ENCODE measurements at places on chromosomes 5 and 9. TPM values are rescaled to one million over a fixed set of nuclear protein-coding genes. Genes with fewer than 3 reads are reported as not detected.
A peak's percentile ranks its signal among the peaks of the same experiment; 100 is the strongest.

GRCh38 chr5:161093100-161093499 lies 241.1 kb upstream of the ATP10B start:
- no peak for DNase-seq

DNA sequence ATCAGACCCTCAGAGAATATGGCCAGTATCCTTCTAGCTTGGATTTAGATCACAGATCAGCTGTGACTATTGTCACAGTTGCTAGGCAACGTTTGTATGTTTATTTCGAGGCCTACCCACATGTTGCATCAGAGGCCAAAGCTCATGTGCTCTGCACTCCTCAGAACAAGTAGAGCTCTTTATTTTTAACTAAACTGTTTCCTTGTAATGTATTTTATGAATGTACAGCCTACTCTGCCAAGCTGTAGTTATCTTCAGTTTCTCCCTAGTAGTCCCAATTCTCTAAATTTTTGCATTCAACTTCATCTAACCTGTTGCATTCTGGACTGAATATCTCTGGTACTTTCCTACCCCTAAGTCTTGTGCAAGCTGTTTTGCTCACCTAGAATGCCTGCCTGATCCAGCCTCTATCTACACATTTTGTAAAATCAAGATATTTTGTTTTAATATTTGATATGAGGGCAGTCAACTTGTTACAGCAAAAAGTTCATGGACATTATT lies 52.8 kb downstream of the CAST start:
- peak; percentile 91 for DNase-seq

The CCIN gene
- total RNA-seq: 0.41 TPM

- peak; percentile 24 for DNase-seq
Measured at GRCh38 chr5:5572976-5573797, 150.7 kb downstream of the ICE1 start.

DNA sequence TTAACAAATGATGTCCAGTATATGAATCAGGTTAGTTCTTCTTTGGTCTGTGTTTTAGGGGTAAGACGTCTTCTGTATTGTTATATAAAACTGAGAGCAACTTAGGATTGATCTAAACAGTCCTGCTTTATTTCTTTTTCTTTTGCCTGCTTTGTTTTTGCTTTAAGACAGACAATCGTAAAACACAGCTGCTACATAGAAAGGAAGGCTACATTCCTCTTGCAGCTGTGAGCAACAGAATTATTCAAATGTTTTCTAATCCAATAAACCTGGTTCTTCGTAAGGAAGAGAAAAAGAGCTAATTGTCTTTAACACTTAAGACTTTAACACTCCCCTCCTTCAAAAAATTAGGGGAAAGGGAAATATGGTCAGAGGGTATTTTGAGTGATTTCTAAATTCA lies 14.6 kb downstream of the FGF1 start:
- DNase-seq: peak; percentile 57

DNA sequence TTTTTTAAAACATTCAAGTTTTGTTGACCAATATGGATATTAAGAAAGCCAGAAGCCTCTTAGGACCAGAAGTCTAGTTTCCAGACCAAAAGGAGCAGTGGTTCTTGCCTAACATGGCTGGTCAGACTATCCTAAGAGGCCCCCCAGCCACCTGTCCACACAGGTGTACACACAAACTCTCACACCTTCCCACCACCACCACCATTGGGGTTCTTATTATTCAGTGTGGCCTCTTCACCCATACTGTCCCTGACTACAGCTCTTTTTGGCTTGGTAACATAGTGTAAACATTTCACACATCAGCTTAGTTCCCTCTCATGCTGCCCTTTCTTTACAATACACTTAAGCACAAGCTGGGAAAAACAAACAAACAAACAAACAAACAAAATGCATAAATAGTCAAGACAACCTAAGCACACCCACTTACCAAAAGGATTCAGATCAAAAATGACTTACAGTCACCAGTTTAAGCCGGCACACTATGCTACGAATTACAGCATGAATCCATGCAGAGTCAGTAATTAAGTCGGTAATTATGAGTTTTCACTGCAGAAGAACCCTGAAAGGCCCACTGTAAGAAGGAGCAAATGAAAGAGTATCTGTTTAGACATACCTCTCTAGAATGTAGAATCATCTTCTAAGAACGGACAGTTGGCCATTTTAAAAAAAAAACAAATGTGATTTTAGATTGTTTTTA lies 9.5 kb downstream of the LHFPL2 start:
- no peak for DNase-seq

The HAPLN1 gene
- 1.6 TPM for total RNA-seq

DNA sequence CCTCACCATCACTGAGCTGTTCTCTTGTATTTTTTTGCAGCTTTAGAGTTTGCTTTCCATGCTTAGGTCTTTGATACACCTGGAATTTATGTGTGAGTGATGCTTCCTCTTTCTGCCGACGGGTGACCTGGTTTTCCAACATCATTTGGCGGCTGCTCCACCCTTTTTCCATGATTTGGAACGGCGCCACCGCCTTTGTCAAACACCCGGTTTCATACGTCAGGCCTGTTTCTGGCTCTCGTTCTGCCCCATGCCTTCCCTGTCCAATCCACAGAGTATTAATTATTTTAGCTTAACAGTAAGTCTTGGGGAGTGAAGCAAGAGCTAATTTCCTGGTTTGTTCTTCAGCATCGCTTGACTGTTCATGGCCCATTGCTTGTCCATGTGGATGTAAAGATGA lies 30.2 kb downstream of the CACNA1B start:
- DNase-seq: no peak

DNA sequence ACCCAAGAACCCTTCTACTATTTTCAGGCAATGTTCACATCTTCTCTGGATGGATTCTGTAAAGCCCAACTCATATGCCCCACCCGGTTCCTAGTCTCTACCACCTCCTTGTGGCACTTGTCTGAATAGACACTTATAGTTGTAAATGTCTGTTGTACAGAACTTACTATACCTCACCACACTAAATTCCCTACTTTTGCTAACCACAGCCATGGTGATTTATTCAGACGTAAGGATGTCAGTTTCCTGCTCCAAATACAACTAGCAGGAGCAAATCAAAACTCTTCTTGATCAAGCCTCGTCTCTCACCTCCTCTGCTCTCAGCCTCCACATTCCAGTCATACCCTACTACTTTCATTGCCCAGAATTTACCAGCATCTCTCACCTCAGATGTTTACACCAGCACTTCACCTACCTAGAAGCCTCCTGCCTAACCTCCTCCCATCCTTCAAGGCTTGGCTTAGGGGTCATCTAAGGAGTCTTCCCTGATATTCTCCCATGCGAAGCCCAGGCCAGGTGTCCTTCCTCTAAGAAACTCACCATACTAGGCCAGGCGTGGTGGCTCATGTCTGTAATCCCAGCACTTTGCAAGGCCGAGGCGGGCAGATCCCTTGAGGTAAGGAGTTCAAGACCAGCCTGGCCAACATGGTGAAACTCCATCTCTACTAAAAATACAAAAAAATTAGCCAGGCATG lies 75.5 kb downstream of the MAPKAP1 start:
- peak; percentile 65 for DNase-seq

GRCh38 chr5:95238560-95239325 lies 46.2 kb downstream of the MCTP1 start:
- DNase-seq: peak; percentile 49

DNA sequence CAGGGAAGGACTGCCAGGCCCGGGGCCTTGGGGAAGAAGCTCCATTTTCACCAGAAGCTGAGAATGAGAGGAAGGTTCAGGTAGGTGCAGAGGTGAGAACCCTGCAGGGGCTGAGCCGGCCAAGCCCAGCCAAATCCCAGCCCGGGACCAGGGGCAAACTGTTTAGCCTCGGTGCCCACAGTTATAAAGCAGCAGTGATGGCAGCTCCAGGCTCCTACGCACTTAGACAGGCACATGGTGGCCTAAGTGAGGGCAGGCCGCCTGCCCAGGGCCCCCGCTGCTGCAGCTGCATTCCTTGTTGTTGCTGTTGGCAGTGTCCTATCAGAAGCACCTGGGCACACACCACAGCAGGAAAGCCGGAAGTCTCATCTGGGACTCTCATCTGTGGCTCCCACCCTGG lies 159.9 kb upstream of the FOXD4L5 start:
- no peak for DNase-seq

The SPINK6 gene
- total RNA-seq: not detected

GRCh38 chr9:98234245-98234825 lies 21.1 kb downstream of the TBC1D2 start:
- no peak for DNase-seq

The ACTBL2 gene
- total RNA-seq: not detected

The MVB12B gene
- 26.5 TPM for total RNA-seq

- DNase-seq: no peak
Measured at GRCh38 chr9:36835271-36835996, 198.6 kb downstream of the PAX5 start.

GRCh38 chr5:2334719-2335118 lies 416.8 kb downstream of the IRX2 start:
- peak; percentile 16 for DNase-seq

The FGFR4 gene
- total RNA-seq: 130 TPM

DNA sequence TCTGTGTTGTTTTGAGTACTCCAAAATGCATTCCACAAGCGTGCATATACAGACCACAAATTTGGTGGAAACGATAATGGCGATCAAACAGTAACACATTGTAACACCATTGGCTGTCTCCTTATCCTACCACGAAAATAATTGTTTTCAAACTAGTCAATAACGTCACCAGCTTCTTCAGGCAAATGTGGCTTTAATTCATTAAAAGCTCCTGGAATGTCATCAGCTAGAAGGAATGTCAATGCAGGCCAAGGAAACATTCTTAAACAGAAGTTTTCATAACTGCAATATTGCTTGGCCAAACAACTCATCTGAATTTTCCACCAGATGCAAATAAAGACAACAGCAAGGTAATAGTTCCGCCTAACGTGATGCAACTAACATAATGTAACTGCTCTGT lies 71.6 kb upstream of the XPA start:
- no peak for DNase-seq

DNA sequence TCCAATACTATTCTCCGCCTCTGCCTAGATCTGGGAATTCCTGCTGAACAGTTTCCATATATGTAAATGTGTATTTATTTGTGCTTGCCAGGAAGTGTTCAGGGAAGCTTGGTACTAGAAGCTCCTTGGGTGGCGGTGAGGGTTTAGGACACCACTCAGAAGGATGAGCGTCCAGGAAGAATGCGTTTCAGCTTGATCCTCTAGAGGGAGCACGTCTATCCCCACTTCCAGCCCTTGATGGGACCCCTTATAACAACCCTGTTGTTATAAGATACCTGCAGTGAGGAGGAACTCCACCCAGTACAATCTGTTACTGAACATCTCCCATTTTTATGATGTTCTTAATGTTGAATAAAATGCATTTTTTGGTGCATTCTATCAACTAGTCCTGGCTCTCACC lies 88.9 kb downstream of the CYFIP2 start:
- no peak for DNase-seq

DNA sequence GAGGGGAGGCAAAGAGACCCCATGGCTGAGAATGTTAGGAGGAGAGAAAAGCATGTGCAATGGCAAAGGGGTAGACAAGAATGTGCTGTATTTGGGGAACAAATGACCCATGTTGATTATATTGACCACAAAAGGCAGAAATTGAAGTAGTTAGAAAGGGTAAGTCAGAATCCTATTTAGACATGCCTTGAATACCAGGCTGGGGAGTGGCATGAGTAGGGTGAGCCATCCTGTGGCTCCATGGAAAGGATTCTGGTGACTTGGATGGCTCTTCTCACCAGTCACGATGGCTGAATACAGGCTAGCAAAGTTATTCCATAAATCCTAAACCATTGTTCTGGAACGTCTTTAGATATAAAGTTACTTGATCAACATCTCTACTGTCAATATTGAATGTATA lies 73.4 kb upstream of the MEF2C start:
- no peak for DNase-seq

- no peak for DNase-seq
Measured at GRCh38 chr5:3276896-3277295, 318.7 kb upstream of the IRX1 start.

DNA sequence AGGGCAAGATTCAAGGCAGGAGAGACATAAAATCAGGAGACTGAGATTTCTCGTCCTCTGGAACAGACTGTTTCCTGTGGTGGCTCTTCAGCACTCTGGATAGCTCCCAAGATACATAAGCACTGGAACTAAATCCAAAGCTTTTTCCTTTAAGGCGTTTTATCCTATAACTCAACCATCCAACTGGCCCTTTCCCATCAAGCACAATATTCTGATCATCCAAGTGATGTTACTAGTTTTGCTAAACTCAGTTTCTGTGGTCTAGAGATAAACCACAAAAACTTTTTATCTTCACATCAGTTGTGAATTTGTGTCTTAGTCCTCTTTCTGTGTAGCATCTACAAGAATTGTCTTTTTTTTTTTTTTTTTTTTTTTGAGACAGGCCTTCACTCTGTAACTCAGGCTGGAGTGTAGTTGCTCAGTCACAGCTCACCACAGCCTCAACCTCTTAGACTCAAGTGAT lies 299.4 kb downstream of the COX7C start:
- DNase-seq: peak; percentile 46

DNA sequence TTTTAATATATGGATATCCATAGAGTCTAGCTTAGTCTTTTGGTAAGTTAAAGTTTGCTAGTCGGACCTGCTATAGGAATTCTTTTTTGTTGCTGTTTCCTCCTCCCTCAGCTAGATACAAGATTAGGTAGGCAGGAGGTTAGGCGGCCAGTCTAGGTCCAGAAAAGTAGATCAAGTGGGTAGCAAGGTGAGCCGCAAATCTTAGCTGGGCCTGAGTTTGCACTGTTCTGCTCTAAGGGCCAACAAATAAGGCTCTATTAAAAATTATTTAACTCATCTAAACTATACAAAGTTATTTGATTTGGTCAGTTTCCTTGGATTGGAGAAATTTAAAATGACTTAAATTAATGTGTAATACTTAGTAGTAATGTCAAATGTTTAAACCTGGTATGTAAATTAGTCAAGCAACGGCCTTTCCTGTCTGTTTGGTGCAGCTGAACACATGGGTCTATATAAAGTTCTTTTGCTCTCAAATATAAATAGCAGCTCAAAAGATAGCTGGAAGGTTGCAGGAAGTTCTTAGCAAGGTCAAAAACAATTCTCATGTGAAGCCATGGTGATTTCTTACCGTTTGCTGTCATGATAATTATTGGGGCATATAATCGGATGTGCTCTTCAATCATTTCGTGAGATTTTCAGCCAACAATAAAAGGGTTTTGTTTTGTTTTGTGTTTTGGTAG lies 72.0 kb downstream of the PRKACG start:
- DNase-seq: no peak

DNA sequence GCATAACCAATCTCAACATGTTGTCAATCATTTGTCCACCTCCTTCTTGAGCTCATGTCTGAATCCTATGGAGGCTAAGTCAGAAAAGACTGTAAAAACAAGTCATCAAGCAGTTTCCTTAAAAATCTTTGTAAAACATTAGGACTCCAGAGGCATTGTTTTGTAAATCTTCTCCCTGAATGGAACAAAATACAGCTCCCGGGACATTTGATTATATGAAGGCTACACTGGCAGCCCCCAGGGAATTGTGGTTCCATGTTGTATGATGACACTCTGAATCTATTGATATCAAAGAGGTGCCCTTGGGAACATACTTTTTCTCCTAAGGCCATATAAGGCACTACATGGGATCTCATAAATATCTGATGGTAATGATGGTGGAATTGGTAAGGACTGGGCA lies 83.2 kb upstream of the NUDT12 start:
- DNase-seq: no peak

- DNase-seq: no peak
Measured at GRCh38 chr9:113879911-113880310, 3.8 kb downstream of the ZNF618 start.
